ENCODE measurements at places on chromosomes 7 and 10. TPM values are rescaled to one million over a fixed set of nuclear protein-coding genes. Genes with fewer than 3 reads are reported as not detected.

The FRAT2 gene
- 15.0 TPM for total RNA-seq

GRCh38 chr10:82668221-82668895 is 793.4 kb downstream of the NRG3 start:
- H3K4me1 ChIP-seq = peaks cover 11% of the 10 kb centered on the region
- no peaks in the 10 kb centered on the region for H3K36me3 ChIP-seq
- no peak for DNase-seq
- peak overlapping the region; percentile 52 for H3K27ac ChIP-seq
- H3K27me3 ChIP-seq = no peaks in the 10 kb centered on the region
- peak overlapping the region; percentile 30 for H3K4me3 ChIP-seq

GRCh38 chr7:95927756-95928155 is 155.4 kb downstream of the DYNC1I1 start:
- no peak overlapping the region for H3K27ac ChIP-seq
- no peaks in the 10 kb centered on the region for H3K27me3 ChIP-seq
- DNase-seq = no peak

DNA sequence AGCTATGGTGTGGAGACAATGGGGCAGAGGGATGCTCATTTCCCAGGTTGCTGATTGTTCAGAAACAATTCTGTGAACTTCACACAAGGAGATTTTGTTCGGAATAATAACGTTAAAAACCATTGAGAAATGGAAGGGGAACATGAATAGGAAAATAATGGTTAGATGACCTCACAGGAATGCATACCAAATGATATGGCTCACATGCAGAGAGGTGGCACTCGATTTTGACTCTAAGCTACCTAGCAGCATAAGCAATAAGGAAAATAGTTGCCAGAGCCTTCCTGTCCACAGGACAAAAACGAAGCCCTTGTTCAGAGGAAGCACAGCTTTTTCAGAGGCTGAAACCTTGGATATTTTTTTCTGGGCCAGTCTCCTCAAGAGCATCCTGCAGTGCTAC is 293.1 kb downstream of the ZEB1 start:
- H3K27ac ChIP-seq = no peak overlapping the region
- no peaks in the 10 kb centered on the region for H3K36me3 ChIP-seq
- DNase-seq = no peak

- no peaks in the 10 kb centered on the region for H3K36me3 ChIP-seq
- peaks cover 21% of the 10 kb centered on the region for H3K4me1 ChIP-seq
- H3K27ac ChIP-seq = no peak overlapping the region
- DNase-seq = no peak
Observed at GRCh38 chr10:132422903-132423825, 26.2 kb downstream of the PWWP2B start.

All from thoracic aorta (tissue), 2 donors.